ENCODE measurements at places on chromosomes 3 and 15.
A peak's percentile ranks its signal among the peaks of the same experiment; 100 is the strongest.

- DNase-seq = peak; percentile 70
Measured at GRCh38 chr3:117059067-117059955, 349.7 kb downstream of the TUSC7 start.

GRCh38 chr3:146814601-146815315 is 209.6 kb upstream of the PLSCR5 start:
- DNase-seq = no peak

DNA sequence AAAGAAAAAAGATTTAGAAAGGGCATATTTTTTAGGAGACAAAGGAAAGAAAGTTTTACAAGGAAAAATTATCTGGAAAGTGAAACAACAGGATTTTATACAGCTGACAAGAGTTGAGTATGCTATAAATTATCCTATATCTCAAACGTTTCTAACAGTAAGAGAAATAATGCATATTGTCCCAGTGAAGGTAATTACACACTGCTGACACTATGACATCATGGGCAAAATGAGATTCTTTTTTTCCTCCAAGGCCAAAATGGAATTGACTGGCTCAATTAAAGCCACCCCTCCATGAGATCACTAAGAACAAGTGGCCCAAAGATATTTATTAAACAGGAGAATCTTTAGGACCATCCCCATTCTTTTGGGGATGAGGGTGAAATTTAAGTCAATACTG is 72.0 kb upstream of the CDIN1 start:
- DNase-seq = no peak

GRCh38 chr15:67828969-67829646 is 3.8 kb downstream of the SKOR1 start:
- DNase-seq = no peak

GRCh38 chr15:67009576-67010569 is 55.5 kb upstream of the SMAD3 start:
- no peak for DNase-seq

DNA sequence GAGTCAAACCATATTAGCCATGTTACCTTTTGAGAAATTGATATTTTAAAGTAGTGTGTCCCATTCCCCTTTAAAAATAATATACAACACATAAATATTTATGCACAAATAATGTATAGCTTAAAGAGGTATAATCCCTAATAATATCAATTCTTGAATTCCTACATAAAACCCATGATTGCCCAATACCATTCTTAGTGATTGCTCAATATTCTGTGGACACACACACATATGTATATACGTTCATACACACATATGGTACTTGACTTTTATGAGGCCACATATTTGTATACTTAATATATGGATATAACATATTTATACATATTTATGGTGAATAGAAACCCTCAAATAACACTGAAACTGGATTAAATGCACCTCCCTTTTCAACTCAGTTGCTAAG is 367.4 kb downstream of the ZBBX start:
- DNase-seq = no peak

- DNase-seq = no peak
Measured at GRCh38 chr3:169813278-169813677, 574 bp upstream of the LRRC34 start.

DNA sequence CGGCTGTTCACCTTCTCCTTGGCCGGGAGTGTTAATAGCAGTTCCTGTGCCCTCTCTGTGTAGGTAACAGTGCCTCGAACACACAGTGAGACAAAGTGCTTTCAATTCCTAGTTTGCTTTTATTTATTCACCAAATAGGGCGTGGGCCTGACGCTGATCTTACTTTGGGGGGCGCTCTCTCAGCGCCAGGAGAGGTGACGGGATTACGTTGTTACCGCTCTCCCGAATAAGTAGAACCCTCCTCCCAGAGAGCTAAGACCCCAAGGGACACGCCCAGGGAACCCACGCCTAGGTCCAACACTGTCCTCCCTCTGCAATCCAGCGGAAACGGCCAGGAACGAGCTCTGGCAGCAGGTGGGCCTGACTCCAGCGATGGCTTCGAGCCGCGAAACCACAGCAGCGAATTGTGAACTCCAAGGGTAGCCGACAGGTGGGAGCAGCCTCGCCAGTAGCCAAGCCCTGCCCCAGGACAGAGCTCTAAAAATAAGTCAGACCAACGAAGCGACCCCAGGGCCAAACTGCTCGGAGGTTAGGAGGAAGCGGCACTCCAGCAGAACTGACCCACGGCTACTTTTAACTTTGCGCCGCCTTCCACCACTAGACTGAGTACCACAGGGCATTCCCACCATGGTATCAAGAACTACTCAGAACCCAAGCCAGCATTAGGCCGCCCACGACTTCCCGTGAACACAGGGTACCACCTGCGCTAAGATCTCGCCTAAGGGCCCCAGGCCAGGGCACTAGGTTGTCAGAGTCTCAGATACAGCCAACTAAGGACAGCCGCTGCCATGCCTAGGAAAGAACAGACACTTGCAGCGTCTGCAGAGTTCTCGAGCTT is 1.6 kb upstream of the SIN3A start:
- peak; percentile 91 for DNase-seq

- DNase-seq = no peak
Measured at GRCh38 chr15:62497356-62497755, 332.3 kb upstream of the C2CD4B start.

- no peak for DNase-seq
Measured at GRCh38 chr3:23244324-23245041, 41.4 kb downstream of the UBE2E2 start.

DNA sequence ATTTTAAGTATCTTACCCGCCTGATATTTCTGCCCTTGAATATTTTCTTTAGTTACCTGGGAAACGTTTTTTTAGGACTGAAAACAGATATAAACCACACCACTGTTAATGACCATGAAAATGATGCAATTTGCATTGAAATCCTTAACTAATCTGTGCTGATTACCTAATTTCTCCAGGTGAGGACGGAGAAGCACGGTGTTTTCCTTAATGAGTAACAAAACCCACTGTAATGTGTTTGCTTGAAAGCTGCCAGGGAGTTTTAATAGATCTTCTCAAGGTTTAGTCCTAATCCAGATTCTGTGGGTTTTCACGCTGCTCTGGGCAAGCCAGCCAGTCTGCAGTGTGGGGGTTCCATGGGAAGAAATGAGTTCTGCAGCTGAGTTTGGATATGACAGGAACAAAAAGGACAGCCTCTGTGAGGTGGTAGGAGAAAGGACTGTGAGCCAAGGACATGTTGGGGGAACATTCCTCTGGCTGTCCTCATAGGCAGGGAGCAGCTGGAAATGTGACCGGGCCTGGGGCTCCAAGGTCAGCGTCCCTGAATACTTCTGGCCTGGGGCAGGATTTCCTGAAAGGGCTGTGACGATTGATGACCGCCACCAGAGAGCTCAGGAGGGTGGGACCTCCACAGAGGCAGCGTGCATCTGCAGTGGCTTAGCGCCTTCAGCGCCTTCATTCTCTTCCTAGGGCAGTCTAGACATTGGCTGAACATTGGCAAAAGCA is 18.6 kb downstream of the THSD4 start:
- peak; percentile 56 for DNase-seq

- DNase-seq = no peak
Measured at GRCh38 chr3:14623569-14624051, 28.0 kb upstream of the CCDC174 start.

DNA sequence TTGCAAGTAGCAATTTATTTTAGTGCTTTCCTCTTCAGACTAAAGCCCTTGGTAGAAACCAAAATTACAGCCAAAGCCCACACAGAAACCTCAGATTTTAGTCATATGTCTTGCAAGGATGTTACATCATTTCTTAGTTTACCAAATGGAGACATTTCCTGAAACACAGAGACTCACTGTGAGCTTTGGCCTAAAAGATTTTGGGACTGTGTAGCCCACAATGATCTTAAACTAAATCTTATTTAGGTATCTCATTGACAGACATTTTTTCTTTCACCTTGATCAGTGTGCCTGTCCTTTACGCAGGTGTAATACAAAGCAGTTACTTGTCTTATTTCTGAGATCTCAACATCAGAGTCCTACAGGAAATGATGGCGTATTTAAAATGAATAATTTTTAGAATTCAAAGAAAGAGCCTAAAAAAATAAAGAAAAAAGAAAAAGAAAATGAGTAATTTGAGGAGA is 27.8 kb upstream of the AP4E1 start:
- DNase-seq = no peak

DNA sequence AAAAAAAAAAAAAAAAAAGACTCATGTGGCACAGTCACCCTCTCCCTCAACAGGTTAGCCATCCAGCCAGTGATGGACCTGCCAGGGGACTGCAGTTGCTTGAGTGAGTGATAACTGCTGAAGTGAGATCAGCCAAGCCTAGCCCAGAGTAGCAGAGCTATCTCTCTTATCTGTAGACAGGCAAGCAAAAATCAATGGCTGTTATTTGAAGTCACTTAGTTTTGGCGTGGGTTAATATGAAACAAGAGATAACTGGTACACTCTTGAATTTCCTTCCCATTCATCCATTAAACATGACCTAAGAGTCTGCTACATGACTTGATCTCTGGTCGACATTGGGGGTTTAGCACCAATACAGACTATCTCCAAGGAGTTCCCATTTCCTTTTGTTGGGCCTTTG is 51.2 kb upstream of the TNIK start:
- DNase-seq = no peak

GRCh38 chr3:69463531-69463930 is 77.6 kb upstream of the FRMD4B start:
- DNase-seq = no peak

DNA sequence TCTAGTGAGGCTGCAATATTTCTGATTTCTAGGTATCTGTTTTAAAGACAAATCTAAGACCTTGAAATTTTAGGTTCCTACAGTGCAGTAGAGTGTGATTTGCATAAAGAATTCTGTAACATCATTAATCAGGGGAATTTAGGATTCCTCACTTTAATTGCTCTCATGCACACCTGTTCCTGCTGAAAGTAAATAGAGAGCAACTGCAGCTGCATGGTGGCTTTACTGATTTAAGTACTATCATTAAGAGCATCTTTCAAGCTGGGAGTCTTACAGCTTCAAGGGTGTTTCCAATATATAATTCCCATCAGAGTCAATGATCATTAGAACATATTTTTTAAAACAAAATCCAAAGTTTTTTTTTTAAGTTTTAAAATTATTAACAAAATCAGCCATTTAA is 36.0 kb upstream of the C3orf70 start:
- DNase-seq = no peak

DNA sequence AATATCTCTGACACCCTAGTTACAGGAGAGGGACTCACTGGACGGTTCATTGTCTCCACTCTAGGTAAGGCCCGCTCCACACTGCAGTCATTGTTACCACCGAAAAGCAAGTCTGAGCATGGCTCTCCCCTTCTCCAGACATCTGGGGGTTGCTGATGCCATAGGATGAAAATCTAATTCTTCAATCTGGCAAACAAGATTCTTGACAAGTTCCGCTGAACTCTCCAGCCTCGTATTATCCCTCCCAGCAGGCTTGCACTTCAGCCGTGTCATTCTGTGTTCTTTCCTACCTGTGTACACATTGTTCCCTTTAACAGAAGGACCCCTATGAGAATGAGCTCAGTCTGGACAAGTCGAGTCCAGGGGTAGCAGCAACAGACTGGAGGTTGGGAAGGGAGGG is 152.3 kb upstream of the NR2E3 start:
- no peak for DNase-seq

- DNase-seq = no peak
Measured at GRCh38 chr3:37025561-37026335, 32.4 kb downstream of the MLH1 start.

DNA sequence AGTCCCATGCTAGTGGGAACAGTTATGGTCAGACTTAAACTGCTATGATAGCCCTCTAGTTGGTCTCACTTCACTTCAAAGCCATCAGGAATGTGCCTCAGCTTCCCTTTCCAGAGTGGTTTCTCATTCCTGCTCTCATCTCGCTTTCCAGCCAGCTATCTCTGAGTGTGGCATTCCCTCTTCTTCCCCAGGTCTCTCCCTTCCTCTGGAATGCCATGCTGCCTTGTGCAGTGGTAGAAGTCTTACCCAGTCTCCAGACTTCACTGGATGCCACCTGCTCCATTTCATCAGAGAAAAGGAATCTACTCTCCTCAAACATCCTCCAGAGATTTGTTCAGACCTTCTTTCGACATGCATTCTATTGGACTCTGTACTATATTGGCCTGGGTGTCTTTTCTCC is 83.0 kb downstream of the AGBL1 start:
- no peak for DNase-seq

DNA sequence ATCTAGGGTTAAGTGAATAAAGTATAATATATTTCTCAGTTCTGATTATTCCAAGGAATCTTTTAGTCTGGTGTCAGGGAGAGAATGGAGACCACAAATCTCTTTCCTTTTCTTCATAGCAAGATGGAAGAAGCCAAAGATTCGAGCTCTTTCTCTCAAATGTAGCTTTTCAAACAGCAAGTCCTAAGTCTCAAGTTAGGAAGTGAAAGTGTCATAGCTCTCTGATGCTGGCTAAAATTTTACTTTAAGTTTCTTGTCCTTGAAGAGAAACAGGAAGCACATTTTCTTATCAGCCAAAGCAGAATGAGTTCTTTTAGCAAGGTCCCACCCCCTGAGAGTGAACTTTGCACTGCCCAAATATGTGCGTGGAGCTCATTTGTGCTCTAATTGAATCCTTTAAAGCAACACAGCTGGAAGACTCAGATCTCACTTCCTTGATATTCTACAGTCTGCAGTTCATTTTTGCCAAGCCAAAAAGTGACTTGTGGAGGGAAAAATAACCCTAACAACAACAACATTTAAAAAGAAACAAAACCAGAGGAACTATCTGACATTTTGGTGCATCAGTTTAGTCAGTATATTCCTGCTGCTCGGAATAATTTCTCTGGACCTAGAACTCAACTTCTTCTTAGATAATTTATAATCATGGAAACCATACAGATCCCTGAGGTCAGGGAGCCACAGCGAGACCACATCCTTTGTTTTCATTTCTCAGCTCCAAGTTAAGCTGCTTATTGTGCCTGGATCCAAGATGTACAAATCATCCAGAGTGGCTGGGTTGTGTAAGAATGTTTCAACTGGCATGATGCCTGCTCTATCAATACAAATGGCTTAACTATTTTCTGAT is 238.7 kb upstream of the P2RY1 start:
- DNase-seq = no peak

DNA sequence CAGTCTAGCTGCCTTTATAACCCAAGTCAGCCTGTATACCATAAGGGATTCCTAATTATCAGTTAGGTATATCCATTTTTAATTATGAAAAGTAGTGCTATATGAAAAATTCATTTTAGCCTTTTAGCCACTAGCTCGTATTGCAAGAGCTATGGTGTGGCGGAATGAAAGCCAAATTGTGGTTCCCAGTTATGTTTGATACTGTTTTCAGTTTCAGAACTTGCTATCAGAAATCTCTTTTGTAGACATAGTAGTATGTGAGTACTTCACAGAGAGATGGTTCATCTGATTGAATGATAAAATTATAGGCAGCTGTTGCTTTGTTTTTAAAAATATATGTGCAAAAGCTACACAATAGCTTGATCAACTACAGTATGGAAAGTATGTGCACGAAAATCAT is 134.6 kb downstream of the SLC25A26 start:
- no peak for DNase-seq

DNA sequence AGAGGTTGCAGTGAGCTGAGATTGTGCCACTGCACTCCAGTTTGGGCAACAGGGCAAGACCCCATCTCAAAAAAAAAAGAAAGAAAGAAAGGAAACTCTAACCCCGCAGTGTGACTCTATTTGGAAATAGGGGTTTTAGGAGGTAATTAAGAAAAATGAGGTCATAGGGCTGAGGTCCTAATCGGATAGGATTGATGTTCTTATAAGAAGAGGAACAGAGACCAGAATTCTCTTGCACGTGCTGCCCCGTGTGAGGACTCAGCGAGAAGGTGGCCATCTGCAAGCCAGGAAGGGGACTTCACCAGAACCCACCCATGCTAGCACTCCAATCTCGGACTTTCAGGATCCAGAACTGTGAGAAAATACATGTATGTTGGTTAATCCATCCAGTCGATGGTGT is 25.8 kb downstream of the KLHL6 start:
- DNase-seq = no peak

Data from HAP-1 (cell line).